ENCODE measurements at places on chromosomes 16 and 17. TPM values are rescaled to one million over a fixed set of nuclear protein-coding genes. Genes with fewer than 3 reads are reported as not detected.

Gene EFNB3
- 0.54 TPM for total RNA-seq

Gene SPATA22
- total RNA-seq, result 0.28 TPM

Gene SLC16A11
- total RNA-seq, result not detected

Gene CRYBA1
- total RNA-seq, result not detected

Gene TPSB2
- not detected for total RNA-seq

Gene SLC46A1
- 2.8 TPM for total RNA-seq

Gene LASP1
- 113 TPM for total RNA-seq

Gene KRT12
- not detected for total RNA-seq

Gene PGAP3
- 4.3 TPM for total RNA-seq

Gene MYLK3
- under 0.01 TPM for total RNA-seq

Gene ALOX15B
- not detected for total RNA-seq

Gene SLC5A11
- under 0.01 TPM for total RNA-seq

Gene KRT9
- total RNA-seq, result not detected

Gene GH1
- total RNA-seq, result not detected

Gene ADAMTS18
- total RNA-seq, result not detected

Gene NPIPA8
- 1.1 TPM for total RNA-seq

Gene UTS2R
- not detected for total RNA-seq

Gene NKD1
- not detected for total RNA-seq

Gene KRT28
- total RNA-seq, result not detected

Gene CCL17
- not detected for total RNA-seq

Gene HLF
- not detected for total RNA-seq

Gene SPAG5
- 60.8 TPM for total RNA-seq

Gene CLTC
- 576 TPM for total RNA-seq

Gene SAMD14
- 1.4 TPM for total RNA-seq

Gene IGF2BP1
- total RNA-seq, result 11.9 TPM

Gene ARL5C
- total RNA-seq, result not detected

Gene DYNLRB2
- total RNA-seq, result not detected

Gene NPIPB6
- 0.18 TPM for total RNA-seq
